ENCODE measurements at places on chromosomes 12 and 14.

DNA sequence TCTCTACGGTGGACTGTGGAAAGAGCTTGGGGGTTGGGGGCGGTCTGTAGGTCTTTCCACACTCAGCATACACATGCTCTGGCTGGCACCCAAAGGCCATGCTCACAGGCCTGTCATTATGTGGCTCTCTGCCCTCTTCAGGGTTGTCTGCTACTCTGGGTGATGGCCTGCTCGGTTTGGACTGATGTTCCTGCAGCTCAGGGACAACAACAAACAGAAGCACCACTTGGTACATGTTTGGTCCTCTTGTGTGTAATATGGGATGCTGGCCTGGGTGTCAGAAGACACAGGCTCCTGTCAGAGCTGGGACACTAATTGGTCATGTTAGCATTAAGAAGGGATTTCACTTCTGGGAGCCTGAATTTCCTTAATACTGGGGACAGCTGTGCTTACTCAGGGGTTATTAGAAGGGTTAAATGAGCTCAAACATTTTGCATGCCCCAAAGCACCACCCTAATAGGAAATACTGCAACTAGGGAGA lies 32.7 kb upstream of the SELPLG start:
- no peak for DNase-seq

GRCh38 chr14:72583316-72584272 lies 310.3 kb downstream of the DPF3 start:
- no peak for DNase-seq

DNA sequence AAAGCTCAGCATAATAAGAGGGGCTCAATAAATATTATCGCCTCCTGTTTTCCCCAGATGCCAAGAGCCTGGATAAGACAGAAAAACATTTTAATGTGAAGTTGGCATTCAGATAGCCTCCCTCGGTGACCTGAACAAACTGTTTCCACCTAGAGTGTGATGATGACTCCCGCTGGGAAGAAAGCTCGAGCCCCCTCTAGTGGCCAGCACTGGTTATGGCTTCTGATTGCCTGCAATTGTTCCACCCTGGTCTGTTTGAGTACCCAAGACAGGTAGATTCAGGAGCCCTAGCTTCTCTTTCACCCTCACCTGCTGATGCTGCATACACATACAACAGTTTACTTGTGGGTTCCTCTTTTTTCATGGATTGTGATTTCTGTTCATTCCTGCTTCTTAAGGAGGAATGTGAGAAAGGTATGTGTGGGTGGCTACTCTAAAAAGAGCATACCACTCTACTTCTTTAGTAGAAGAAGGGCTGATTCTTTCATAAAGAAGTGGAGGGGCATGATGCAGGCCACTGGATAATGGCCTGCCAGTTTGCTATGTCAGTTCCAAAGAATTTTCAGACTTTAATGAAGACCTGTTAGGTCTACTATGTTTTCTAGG lies 6.4 kb downstream of the ERG28 start:
- DNase-seq, result peak; percentile 81

- DNase-seq, result no peak
Observed at GRCh38 chr14:56474419-56475022, 105.1 kb upstream of the TMEM260 start.

GRCh38 chr12:123337070-123337469 lies 27.6 kb downstream of the SBNO1 start:
- DNase-seq, result no peak
